ENCODE measurements at places on chromosomes 2 and 18.

DNA sequence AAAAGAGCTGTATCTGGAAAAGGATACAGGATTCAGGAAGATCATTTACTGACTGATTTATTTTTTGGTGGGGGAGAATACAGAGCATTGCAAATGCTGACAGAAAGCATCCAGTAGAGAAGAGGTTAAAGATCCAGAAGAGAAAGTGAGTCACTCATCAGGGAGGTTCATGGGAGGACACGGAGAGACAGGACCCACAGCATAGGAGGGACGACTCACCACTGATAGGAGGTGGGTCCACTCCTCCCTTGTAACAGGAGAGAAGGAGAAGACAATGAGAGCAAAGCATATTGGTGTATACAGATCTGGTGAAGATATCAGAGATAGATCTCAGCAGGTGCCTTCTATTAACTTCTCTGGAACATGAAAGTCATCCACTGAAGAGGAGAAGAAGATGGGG, 142.4 kb upstream of the AQP4 start:
- H3K4me1 ChIP-seq, result no peaks in the 10 kb centered on the region
- H3K4me3 ChIP-seq, result no peak overlapping the region
- H3K36me3 ChIP-seq, result no peaks in the 10 kb centered on the region
- H3K27ac ChIP-seq, result no peak overlapping the region
- H3K27me3 ChIP-seq, result no peaks in the 10 kb centered on the region
- no peak for DNase-seq

DNA sequence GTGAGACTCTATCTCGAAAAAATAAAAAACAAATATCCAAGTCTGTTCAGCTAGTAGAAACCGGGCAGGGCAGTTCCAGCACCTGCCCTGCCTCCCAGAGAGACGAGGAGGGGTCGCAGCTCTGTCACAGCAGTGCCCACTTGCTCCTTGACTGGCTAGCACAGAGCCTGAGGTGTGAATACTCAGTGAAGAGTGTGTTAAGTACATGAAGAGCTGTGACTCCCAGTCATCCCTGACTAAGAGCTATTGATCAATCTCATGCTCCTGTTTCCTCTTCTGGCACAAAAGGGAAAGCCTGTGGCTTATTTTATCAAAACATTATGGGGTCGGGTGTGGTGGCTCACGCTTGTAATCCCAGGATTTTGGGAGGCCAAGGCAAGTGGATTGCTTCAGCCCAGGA, 83.0 kb upstream of the FZD7 start:
- no peaks in the 10 kb centered on the region for H3K36me3 ChIP-seq
- no peak overlapping the region for H3K4me3 ChIP-seq
- peaks cover 4% of the 10 kb centered on the region for H3K27me3 ChIP-seq
- no peak overlapping the region for H3K27ac ChIP-seq
- no peaks in the 10 kb centered on the region for H3K4me1 ChIP-seq

DNA sequence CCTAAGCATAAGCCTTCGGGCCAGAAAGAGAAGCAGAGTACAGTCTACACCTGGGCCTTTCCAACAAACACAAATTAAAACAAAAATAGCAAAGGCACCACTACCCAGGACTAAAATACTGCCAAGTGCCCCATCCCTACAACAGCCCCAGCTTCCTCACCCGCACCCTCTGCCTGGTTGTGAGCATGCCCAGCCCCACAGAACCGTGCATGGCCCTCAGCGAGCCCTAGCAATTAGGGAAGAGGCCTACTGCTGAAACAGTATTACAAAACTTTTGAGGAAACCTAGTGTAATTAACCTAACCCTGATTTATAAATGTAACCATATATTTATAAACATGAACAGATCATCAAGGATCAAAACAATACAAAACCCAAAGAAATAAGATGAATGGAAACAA, 44.2 kb downstream of the FARSB start:
- no peak overlapping the region for H3K4me3 ChIP-seq
- no peak for DNase-seq
- no peak overlapping the region for H3K27ac ChIP-seq
- H3K36me3 ChIP-seq, result peaks cover 11% of the 10 kb centered on the region
- no peaks in the 10 kb centered on the region for H3K4me1 ChIP-seq

- H3K27ac ChIP-seq, result no peak overlapping the region
- no peaks in the 10 kb centered on the region for H3K36me3 ChIP-seq
- H3K4me1 ChIP-seq, result no peaks in the 10 kb centered on the region
- peaks cover 7% of the 10 kb centered on the region for H3K27me3 ChIP-seq
These were observed 39.0 kb downstream of the CHN1 start for GRCh38 chr2:174965992-174966744.

GRCh38 chr2:176508374-176508773, 239.1 kb downstream of the MTX2 start:
- DNase-seq, result no peak
- H3K27me3 ChIP-seq, result peaks cover 3% of the 10 kb centered on the region
- no peak overlapping the region for H3K27ac ChIP-seq
